ENCODE measurements at places on chromosomes 2 and 18.
A peak's percentile ranks its signal among the peaks of the same experiment; 100 is the strongest.

DNA sequence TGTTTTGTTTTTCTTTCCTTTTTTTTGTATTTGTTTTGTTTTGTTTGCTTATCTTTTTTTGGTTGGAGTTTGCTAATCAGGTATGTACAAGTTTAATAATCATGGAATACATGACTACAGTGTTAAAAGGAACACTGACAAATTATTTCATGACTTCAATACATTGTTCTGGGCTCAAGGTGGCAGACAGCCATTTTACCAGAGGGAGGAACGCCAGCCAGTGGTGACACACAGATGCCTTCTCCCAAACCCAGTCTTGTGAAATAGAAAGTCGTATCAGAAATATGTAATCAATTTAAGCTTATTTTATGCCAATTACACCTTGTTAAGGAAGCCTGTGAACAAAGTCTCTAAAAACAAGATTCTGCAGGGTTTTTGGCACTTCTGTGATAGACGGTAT lies 264.0 kb upstream of the EPHA4 start:
- no peak for DNase-seq

DNA sequence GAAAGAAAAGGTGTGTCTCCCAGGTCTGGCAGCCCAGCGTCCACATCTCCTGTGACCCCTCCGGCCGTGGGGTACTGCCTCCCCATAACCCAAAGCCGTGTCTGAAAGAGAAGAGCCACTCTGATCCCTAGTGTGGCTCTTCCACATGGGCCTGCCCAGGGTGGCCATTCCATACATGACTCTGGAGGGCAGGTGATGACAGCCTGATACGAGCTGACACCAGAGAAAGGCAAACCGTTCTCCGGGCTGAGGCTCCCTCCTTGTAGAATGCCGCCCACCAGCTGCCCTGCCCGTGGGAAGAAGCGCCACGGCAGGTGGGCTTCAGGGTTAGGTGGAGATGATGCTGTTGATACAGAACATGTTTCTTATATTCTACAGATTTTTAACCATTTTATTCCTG lies 451.6 kb upstream of the SALL3 start:
- no peak for DNase-seq

DNA sequence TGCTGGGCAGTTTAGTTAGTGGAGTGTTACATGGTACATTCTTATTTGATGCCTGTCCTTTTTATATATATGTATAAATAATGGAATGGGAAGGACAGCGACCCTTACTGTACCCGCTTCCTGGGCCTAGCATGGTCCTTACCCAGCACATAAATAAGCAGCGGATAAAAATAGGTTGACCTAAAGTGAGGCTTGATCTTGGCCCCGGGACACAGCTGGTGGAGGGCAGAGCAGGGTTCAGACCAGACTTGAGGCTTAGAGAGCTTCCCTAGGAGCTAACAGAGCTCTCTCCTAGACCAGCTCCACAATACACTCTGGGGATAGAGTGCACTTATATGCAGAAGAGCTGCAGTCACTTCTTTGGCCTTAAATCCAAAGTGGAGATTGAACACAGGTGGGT lies 46.9 kb upstream of the RPL31 start:
- DNase-seq = no peak

DNA sequence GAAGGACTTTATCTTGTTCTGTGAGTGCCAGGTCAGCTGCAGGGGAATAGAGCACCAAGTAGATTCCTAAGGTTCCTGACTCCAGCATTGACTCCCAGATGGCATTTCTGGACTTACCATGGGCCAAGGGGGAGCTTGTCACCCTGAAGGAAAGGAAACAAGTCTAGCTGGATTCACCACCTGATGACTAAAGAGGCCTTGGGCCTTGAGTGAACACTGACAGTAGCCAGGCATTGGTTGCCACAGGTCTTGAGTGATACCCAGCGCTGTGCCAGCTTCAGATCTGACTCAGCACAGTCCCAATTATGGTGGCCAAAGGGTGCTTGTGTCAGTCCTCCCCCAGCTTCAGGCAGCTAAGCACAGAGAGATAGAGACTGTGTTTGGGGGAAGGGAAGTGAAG lies 40.1 kb upstream of the CAPN13 start:
- no peak for DNase-seq

DNA sequence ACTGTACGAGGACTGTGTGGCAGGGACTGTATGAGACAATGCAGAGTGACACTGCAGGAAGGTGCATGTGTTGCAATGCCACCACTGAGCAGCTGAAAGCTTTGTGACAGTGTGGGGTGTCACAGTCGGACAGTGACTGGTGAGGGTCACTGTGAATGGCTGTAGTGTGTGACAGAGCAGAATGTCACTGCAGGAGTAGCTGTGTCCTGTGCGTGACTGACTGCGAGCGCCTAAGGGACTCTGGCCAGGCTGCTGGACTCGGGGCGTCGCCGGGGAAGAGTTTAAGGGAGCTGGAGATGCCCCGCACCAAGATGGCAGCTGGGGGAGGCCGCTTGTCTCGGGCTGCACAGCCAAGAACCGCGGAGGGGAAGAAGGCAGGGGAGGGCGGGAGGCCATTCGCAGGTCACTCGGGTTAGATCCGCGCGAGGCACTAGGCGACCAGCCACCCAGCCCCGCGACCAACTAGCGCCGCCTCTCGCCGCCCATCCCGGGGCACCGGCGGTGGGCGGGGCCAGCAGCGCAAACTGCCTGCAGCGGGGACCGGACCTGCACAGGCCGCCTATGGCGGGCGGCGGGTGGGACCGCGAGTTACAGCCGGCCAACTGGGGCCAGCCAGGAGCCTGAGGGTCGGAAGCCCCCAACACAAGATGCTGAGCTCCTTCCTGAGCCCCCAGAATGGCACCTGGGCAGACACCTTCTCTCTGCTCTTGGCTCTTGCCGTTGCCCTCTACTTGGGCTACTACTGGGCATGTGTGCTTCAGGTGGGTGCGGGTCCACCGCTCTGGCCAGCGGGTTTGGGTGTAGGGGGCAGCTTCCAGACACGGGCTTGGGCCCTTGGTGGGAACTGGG lies at the start of gene ABHD1:
TSS of gene ABHD1 (plus strand) at position 514 of the 849 bp plus-strand sequence. CDS start at position 648, 134 bp downstream.
- DNase-seq = peak; percentile 73

- no peak for DNase-seq
Measured at GRCh38 chr2:1856922-1857321, 112.6 kb upstream of the PXDN start.

GRCh38 chr18:379681-380330 lies 112.0 kb upstream of the THOC1 start:
- no peak for DNase-seq

- DNase-seq = no peak
Measured at GRCh38 chr2:63983986-63984605, 35.1 kb downstream of the VPS54 start.

DNA sequence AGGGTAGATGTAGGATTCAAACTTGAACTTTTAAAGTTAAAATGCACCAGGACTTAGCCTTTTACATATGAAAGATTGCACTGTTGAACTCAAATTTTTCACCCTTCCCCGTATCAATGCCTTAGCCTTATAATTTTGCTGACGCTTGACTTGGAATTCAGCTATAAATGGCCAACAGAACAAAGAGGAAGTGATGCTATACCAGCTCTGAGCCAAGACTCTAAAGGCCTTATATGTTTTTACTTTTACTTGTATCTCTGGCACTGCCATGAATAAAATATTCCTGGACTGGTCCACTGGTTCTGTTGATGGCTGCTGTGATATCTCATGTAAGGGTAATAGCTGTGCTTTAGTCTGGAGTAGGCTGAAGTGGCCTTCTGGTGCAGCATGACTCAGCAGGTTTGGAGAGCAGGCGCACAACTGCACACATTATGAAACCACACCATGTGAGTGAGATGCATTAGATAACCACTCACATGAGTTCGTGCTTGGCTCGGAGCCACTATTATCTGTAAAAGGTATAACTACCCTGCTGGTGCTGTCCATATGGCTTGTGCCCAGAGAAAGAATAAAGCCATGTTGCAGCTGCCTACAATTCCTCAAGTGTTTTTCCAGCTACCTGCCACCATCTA lies 8.4 kb upstream of the IER3IP1 start:
- DNase-seq = no peak

DNA sequence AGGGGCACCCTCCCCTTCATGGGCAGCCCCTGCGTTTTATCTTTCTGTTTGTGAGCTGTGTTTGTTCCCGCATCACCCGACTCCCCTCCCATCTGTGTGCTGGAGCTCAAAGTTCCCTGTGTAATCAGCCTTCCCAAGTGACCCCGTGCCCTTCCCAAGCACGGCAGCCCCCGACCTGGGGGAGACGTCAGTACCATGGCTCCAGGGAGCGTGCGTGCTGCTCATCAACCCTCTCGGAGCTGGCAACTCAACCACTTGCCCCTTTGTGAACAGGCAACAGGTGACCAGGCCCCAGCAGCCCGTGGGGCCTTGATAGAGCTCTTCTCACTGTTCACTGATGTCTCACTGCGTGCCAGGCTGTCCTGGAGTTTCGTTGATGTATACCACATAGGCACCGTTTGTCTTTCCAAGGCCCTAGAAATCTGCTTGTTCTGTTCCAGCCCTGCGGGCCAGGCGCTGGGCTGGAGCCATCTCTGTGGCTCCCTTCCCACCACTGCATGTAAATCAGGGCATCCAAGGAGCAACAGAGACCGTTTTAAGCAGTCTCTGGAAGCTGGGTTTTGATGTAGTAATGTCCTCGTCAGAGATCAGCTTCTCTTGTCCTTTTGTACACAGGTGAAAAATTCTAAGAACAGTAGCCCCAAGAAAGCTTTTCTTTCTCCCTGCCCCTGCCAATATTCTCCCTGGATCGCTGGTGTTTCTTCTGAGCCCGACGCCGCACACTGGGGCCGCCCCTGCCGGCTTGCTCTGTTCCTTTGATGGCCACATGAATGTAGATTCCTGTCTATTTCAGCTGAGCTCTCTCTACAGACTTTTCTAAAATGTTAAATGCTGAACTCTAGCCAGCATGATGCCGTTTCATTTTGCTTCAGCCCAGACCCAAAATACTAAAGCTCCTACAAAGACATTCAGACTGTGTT lies 107.0 kb upstream of the PTPRM start:
- DNase-seq = no peak

DNA sequence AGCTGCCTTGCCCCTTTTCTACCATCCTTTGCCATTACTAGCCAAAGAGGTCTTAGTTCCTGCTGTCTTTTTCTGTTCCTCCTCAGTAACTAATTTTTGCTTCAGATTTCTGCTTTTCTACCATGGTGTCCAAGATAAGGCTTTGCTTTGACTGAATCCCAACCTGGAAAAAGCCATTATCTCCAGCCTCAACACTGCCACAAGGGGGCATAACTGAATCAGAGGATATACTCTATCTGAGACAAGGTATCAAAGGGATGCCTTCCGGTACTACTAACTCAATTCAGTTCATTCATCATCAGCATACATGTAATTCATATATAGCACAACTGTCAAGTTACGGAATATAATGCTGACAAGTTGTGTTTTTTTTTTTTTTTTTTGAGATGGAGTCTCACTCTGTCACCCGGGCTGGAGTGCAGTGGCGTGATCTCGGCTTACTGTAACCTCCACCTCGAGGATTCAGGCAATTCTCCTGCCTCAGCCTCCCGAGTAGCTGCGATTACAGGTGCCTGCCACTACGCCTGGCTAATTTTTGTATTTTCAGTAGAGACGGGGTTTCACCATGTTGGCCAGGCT lies 11.4 kb downstream of the OSGEPL1 start:
- DNase-seq = peak; percentile 44

DNA sequence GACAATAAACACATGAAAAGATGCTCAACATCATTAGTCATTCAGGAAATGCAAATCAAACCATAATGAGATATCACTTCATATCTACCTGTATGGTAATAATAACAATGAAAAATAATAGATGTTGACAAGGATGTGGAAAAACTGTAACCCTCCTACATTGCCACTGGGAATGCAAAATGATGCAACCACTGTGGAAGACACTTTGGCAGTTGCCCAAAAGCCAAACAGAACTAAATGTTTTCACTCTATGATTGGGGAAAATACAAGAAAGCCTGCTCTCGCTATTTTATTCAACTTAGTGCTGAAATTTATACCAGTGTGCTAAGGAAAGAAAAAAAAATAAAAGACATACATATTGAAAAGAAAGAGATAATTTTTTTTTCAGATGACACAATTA lies 934.5 kb downstream of the CNTNAP5 start:
- no peak for DNase-seq

DNA sequence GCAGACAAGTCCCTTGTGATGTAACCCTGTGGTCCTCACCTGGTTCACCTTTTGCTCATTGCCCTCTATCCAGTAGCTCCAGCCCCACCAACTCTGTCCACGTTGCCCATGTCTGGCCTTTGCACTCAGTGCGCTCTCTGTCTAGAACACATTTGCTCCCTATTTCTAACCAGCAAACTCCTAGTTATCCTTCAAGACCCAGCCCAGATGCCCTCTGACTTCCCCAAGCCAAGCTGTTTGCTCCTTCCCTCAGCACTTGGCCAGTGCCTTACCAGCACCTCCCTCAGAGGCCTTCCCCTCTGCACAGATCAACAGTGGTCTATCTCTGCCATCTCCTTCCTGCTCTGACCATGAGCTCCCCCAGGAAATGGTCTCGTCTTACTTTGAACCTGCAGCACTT lies 137.7 kb downstream of the DYSF start:
- no peak for DNase-seq

GRCh38 chr2:150125708-150126107 lies 361.8 kb downstream of the RND3 start:
- no peak for DNase-seq

DNA sequence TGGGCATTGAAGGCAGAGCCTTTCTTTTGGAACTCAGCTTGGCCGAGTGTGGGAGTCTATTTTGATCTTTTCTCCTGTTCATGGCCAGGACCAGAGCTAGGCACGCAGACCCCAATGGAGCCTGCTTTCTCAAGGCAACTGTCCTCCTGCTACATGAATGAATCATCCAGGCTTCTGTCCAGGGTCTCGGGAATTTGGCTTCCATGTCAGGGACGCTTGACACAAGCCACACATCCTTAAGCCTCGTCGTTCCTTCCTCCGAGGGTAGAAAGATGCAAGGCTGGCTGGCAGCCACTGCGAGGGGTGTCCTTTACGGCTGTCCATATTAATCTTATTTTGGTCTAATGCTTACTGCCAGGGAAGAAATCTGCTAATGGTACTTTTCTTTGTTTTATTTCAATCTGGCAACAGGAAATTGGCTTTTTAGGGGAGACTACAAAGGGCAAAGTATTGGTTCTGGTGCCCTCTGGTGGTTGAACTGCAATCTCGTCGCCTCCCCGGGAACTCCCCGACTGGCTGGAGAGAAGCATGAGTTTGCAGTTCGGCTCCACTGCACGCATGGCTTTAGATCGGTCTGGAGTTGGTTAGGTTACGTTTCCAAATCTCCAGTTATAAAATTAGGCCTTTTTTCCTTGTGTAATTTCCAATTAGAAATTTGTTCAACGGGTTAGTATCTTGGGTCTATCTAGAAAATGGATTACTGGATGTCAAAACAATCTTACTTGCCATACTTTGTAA lies 135.2 kb downstream of the ALPK2 start:
- peak; percentile 75 for DNase-seq

DNA sequence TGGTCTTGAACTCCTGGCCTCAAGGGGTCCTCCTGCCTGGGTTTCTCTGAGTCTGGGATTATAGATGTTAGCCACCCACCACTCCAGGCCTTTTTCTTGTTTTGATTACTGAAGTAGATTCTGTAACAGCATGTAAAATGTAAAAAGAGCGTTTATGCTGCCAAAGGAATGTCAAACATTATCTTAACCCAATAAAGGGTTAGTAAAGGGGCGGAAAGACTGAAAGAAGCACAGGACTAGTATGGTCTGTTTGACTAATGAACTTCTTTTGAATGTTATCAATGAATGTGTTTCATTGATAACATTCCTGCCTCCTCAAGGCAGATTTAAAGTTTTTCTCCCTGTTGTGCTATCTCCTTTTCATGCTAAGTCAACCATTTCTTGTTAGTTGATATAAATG lies 29.4 kb downstream of the GPD2 start:
- no peak for DNase-seq
